ENCODE measurements at places on chromosomes 2 and 18. TPM values are rescaled to one million over a fixed set of nuclear protein-coding genes. Genes with fewer than 3 reads are reported as not detected.

DNA sequence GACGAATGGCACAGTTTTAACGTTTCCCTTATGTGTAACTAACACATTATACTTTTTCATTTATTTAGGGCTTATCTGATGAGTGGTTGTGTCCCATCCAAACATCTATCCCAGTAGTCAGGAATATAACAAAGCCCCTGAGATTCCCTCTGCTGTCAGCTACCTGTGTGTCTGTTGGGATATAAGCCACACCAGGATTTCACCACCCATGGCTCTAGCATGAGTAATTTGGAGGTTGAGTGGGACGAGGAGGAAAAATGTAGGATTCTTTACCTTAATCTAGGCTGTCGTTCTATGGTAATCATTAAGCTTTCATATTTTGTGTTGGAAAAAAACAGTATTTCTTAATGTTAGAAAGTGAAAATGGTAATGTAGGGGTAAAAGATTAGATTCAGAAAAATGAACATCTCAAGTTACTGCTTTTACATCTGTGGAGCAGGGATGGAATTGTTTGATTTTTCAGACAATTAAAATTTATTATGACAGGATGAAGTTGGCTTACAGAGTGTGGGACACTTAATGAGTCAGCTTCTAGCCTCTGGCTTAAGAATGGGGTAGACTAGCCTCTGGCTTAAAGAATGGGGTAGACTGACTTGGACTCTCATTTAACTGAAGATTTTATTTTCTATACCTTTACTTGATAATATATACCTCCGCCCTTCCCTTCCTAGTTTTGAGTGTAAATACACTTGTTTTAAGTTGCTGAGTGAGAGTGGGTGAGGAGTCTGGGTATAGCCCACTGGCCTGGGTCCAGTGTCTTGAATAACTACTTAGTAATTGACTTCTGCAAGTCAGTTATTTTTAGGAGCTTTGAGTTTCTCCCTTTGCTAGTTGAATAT, 88.5 kb upstream of the RANBP2 start:
- DNase-seq = no peak

GRCh38 chr2:124816007-124816406, 790.9 kb downstream of the CNTNAP5 start:
- no peak for DNase-seq

GRCh38 chr2:32862269-32863055, 84.3 kb upstream of the LTBP1 start:
- DNase-seq = no peak

DNA sequence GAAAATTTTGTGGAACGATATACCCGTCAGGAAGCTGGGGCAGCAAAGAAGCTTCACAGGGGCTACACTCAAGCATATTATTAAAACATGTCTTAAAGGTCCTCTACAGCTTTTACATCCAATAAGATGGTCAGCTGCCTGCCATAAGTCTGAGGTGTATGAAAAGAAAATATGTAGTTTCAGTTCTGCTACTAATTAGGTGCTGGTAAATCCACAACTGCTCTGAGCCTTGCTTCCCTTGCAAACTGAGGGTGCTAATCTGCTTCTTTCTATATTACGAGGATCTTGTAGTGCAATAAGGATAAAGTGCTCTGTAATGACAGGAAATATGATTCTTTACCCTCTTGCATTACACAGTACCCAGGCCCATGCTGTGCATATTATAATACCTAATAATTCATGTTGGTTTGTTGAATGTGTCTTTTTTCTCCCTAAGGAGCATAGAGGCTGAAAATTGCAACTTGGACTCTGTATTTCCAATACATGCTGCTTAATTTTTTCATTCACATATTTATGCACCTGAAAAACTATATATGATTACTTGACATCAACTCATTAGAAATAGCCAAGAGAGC, 14.5 kb upstream of the SLC8A1 start:
- DNase-seq = no peak

GRCh38 chr2:16248571-16249105, 308.3 kb downstream of the MYCN start:
- DNase-seq = no peak

- DNase-seq = no peak
Measured at GRCh38 chr2:26745609-26746327, 18.3 kb upstream of the SLC35F6 start.

DNA sequence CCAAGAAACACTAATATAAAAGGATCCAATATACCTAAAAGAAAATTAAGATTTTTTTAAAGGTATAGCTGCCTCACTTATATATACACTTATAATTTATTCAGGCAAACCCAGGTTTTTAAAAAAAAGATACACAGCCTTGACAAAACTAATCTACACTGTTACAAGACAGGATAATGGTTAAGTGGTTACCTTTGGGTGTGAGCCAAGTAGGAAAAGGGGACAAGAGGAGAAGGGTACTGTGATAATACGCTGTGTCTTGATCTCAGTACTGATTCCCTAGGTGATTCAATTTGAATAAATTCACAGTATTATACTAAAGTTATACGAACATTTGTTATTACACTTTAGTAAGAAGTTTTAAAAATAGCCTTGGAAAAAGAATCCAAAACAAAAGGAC, 30.6 kb downstream of the KLHL41 start:
- no peak for DNase-seq

DNA sequence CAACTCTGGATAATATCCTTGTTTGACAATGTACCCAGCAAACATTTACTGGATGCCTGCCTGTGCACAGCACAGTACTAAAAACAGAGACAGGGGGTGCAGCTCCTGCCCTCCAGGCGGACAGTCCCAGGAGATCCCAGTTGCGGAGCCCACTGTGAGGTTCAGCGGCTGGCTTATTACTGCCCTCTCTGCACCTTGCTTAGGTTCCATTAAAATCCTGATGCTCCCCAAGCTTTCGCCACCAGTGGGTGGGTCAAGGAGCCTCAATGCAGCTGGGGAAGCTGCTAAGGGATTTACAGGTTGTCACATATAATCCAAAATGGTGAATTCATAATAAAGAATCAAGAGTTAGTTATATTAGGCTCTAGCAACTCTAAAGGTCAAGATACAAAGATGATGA, 38.3 kb downstream of the CRACDL start:
- no peak for DNase-seq

- no peak for DNase-seq
Measured at GRCh38 chr18:36756242-36756641, 72.6 kb downstream of the TPGS2 start.

- no peak for DNase-seq
Measured at GRCh38 chr2:140234116-140234515, 1453.9 kb upstream of the NXPH2 start.

DNA sequence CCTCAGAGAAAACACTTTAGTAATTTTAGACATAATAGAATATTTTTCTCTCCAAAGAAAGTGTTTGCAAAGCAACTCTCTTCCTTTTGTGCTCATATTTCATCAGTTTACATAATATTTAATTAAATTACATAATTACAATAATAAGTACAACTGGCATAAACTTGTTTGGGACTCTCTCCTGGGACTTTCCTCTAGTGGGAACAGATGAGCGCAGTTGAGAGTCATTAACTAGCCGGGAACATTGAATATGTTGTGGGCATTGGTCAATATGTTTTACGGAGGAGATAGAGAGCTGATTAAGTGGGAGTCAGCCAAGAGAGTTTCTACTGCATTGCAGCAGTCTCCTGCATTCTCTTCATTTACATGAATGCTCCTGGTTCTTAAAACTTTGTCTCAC, 607.7 kb downstream of the ARHGAP15 start:
- DNase-seq = no peak

Gene AKAIN1
- polyA plus RNA-seq = not detected

Gene KIAA2012
- 0.13 TPM for polyA plus RNA-seq

Gene SLC8A1
- 34.5 TPM for polyA plus RNA-seq

Gene PPP1R1C
- polyA plus RNA-seq = 0.27 TPM

Gene PPP4R1
- polyA plus RNA-seq = 135 TPM

Gene REG1B
- polyA plus RNA-seq = not detected

All from BJ (cell line).